Vagina (tissue), 2 donors: ENCODE measurements at places on chromosomes 2 and 18. TPM values are rescaled to one million over a fixed set of nuclear protein-coding genes. Genes with fewer than 3 reads are reported as not detected.
A peak's percentile ranks its signal among the peaks of the same experiment; 100 is the strongest.

DNA sequence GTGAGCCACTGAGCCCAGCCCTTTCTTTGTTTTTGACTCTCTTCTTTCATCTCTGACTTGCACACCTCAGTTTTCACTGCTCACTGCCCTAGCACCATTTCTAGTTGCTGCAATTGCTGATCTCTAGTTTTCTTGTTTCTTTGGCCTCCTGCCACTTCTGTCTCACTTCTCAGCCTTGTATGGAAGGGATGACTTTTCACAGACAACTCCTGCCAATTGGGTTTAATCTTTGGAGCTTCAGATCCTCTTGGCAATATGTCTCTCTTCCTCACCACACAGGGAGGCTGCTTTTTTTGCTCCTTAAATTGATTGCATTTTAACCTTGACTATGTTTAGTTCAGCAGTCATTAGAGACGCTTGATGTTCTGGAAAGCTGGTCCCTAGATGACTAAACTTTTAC, 323.1 kb downstream of the CTNNA2 start:
- H3K4me1 ChIP-seq: no peaks in the 10 kb centered on the region
- no peaks in the 10 kb centered on the region for H3K27me3 ChIP-seq
- H3K36me3 ChIP-seq: no peaks in the 10 kb centered on the region
- no peak overlapping the region for H3K27ac ChIP-seq
- DNase-seq: no peak
- no peak overlapping the region for H3K4me3 ChIP-seq

DNA sequence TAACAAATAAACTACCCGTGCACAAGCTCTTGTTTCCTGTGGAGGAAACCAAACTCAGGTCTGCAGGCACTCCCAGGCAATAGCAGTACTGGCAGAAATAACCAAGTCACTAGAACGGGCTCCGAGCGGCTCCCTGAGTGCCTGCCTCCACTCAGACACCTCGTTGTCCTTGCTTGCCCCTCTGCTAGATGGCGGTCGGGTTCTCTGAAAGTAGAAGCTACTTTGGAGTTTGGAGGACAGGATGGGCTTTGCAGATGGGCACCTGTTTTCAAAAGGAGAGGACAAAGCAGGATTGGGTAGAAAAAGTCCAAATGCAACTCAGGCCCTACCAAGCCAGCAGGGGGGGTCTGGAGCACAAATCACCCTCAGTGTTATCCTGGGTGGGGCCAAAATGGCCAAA, 136.4 kb downstream of the LRRC30 start:
- no peak for DNase-seq
- H3K27ac ChIP-seq: no peak overlapping the region
- H3K27me3 ChIP-seq: no peaks in the 10 kb centered on the region
- no peak overlapping the region for H3K4me3 ChIP-seq
- no peaks in the 10 kb centered on the region for H3K4me1 ChIP-seq
- no peaks in the 10 kb centered on the region for H3K36me3 ChIP-seq

DNA sequence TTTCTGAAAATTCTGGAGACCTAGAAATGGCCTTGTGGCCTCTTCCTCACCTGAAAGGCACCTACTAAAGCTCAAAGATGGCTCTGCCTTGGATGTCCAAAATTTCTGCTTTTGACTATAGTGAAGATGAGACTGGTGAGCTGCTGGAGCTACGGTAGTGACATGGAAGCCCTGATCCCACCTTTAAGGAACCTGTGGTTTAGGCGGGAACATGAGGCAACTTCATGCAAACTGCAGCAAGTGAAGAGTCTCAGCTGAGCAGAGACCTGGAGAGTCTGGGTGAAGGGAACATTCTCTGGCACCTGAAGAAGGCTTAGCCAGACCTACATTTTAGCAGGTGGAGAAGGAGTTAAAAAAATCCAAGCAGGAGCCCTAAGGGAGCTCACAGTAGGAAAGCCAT, 40.0 kb downstream of the GORASP2 start:
- no peaks in the 10 kb centered on the region for H3K27me3 ChIP-seq
- H3K4me3 ChIP-seq: no peak overlapping the region
- DNase-seq: no peak
- H3K27ac ChIP-seq: no peak overlapping the region

DNA sequence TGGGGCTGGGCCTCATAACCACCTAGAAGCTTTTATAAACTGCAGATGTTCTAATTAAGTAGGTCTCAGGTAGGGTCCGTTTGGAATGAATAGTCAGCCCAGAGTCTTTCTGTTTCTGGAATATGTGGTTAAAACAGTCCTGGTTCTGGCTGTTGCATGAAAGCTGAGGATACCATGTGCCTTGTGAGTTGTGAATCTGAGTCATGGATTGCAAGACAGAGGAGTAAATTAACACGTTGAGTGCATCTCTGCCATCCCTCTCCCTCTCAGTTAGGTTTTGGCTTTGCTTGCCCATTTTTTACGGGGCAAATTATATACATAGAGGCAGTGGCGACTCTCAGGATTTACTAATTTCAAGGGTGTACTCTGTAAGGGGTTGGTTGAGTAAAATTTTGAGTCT, 59.1 kb downstream of the NCK2 start:
- peaks cover 66% of the 10 kb centered on the region for H3K4me1 ChIP-seq
- no peaks in the 10 kb centered on the region for H3K36me3 ChIP-seq
- H3K4me3 ChIP-seq: no peak overlapping the region

- H3K27ac ChIP-seq: peak overlapping the region; percentile 56
- H3K4me1 ChIP-seq: peaks cover 12% of the 10 kb centered on the region
- no peaks in the 10 kb centered on the region for H3K36me3 ChIP-seq
Measured at GRCh38 chr2:237923481-237924163, 43.2 kb upstream of the UBE2F start.

DNA sequence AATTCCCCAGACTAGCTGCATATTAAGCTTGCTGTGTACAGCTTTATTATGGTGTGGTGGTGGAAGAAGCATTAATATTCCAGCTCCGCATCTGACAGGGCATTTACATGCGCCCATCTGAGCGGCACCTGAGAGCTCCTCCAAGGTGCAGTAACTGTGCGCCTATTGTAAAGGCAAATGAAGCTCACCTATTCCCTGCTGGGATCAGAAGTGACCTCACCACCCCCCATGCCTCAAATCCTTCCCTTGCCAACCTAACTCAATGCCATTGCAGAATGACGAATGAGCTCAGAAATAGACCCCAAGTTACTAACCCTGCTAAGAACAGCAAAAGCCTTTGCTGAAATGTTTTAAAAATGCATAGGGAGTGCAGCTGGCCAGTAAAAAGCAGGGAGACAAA, 14.3 kb downstream of the BCL11A start:
- H3K27ac ChIP-seq: no peak overlapping the region
- no peaks in the 10 kb centered on the region for H3K36me3 ChIP-seq
- H3K27me3 ChIP-seq: no peaks in the 10 kb centered on the region
- H3K4me3 ChIP-seq: no peak overlapping the region
- DNase-seq: no peak

- H3K4me1 ChIP-seq: no peaks in the 10 kb centered on the region
- no peak for DNase-seq
- no peaks in the 10 kb centered on the region for H3K27me3 ChIP-seq
- no peak overlapping the region for H3K4me3 ChIP-seq
Measured at GRCh38 chr2:157223624-157224205, 33.8 kb upstream of the GALNT5 start.

GRCh38 chr2:15673919-15674636, 82.4 kb downstream of the DDX1 start:
- H3K4me3 ChIP-seq: no peak overlapping the region
- no peak for DNase-seq
- no peaks in the 10 kb centered on the region for H3K36me3 ChIP-seq
- no peak overlapping the region for H3K27ac ChIP-seq
- no peaks in the 10 kb centered on the region for H3K27me3 ChIP-seq
- H3K4me1 ChIP-seq: peaks cover 12% of the 10 kb centered on the region

- H3K27ac ChIP-seq: no peak overlapping the region
- no peaks in the 10 kb centered on the region for H3K36me3 ChIP-seq
- DNase-seq: no peak
- H3K4me3 ChIP-seq: no peak overlapping the region
- H3K27me3 ChIP-seq: no peaks in the 10 kb centered on the region
- peaks cover 18% of the 10 kb centered on the region for H3K4me1 ChIP-seq
Measured at GRCh38 chr2:55809875-55810621, 113.5 kb downstream of the EFEMP1 start.

- no peaks in the 10 kb centered on the region for H3K27me3 ChIP-seq
- peaks cover 9% of the 10 kb centered on the region for H3K4me1 ChIP-seq
- H3K36me3 ChIP-seq: no peaks in the 10 kb centered on the region
- DNase-seq: no peak
- H3K27ac ChIP-seq: no peak overlapping the region
- no peak overlapping the region for H3K4me3 ChIP-seq
Measured at GRCh38 chr2:61543062-61543461, 4.9 kb upstream of the XPO1 start.

DNA sequence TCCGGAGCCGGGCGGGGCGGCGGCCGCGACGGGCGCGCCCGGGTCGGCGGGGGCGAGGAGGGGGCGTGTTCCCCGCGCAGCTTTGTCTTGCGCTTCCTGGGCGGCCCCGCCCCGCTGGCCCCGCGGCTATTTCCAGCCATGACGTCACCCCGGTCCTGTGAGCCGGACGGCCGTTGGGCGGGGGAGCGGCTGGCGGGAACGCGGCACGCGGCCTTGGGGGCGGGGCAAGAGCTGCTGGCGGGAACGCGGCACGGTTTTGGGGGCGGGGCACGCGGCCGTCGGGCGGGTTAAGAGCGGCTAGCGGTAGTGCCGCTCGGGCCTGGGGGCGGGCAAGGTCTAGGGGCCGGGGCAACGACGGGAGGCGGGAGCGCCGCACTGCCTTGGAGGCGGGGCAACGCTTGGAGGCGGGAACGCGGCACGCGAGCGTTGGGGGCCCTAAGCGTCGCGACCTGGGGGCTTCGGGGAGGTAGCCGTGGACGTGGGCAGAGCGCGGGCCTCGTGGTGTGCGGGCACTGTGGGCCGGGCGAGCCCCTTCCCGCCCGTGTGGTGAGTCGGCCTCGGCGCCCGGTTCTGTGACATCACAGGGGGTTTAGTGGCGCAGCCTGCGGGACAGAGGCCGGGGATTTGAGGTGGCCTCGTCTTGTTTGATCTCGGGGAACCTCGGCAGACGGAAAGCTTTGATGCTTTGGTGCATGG, 704 bp downstream of the KLF11 start:
- H3K36me3 ChIP-seq: peaks cover 24% of the 10 kb centered on the region
- peaks cover 76% of the 10 kb centered on the region for H3K4me1 ChIP-seq
- peak overlapping the region; percentile 96 for H3K4me3 ChIP-seq
- no peaks in the 10 kb centered on the region for H3K27me3 ChIP-seq
- peak overlapping the region; percentile 97 for H3K27ac ChIP-seq

DNA sequence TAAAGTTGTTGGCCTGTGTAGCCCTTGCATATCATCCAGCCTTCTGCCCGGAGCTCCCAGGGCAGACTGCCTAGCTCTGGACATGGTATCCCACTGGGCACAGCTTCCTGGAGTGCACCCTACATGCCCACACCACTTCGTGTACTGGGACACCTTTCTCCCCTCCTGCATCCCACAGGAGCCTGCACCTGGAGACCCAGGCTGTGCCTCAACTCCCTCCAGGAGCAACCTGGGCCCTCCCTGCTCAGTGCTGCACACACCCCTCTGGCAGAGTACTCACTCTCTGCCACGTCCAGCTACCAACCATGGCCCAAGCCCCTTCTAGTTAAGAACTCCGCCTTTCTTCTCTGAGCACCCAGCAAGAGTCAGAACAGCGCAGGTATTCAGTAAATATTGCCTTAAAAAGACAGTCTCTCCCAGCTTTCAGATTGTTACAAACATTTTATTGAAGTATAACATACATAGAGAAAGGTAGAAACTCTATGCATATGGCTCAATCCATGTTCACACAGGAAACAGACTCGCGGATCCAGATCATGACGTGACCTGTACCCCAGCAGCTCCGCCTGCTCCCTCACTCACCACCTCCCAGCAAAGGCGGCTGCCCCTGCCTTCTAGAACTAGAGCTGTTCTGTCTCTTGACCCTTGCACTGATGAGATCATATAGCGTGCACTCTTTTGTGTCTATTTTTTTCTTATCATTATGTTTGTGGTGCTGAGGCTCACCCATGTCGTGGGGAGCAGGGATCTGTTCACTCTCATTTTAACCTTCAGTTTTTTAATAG, 98.4 kb upstream of the MYCN start:
- H3K36me3 ChIP-seq: no peaks in the 10 kb centered on the region
- DNase-seq: peak; percentile 79
- no peak overlapping the region for H3K27ac ChIP-seq
- no peak overlapping the region for H3K4me3 ChIP-seq
- H3K27me3 ChIP-seq: no peaks in the 10 kb centered on the region
- H3K4me1 ChIP-seq: no peaks in the 10 kb centered on the region

DNA sequence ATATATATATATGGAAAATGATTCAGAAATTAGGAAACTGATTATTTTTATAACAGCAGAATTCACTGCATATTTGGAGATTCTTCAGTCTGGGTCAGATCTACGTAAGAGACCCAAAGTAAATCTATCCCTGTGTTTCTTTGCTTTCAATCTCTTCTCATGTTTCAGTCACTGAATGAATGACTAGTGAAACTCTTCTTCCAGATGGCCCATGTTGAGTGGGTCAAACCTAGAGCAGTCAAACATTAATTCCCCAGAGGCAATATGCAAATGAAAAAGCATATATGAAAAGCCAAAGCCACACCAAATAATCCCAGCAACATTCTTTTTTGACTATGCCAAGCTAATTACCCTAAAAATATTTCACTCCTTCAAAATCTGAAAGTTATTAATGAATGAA, 317.3 kb downstream of the RBM43 start:
- H3K27ac ChIP-seq: no peak overlapping the region
- H3K27me3 ChIP-seq: no peaks in the 10 kb centered on the region
- H3K4me3 ChIP-seq: no peak overlapping the region
- no peak for DNase-seq
- H3K4me1 ChIP-seq: no peaks in the 10 kb centered on the region
- H3K36me3 ChIP-seq: no peaks in the 10 kb centered on the region

Gene RAD51AP2
- 0.25 TPM for total RNA-seq

Gene CD8A
- 6.9 TPM for total RNA-seq

Gene CDH2
- total RNA-seq: 3.7 TPM

Gene SLC25A52
- total RNA-seq: not detected

Gene TMEFF2
- not detected for total RNA-seq

Gene RGPD8
- total RNA-seq: 26.3 TPM

Gene E2F6
- total RNA-seq: 9.1 TPM

Gene FAM124B
- 1.7 TPM for total RNA-seq
